NCI-H187 treated with DMSO at 0.1 percent for 48 hours (cell line): ENCODE measurements at places on chromosomes 3 and 15.
A peak's percentile ranks its signal among the peaks of the same experiment; 100 is the strongest.

DNA sequence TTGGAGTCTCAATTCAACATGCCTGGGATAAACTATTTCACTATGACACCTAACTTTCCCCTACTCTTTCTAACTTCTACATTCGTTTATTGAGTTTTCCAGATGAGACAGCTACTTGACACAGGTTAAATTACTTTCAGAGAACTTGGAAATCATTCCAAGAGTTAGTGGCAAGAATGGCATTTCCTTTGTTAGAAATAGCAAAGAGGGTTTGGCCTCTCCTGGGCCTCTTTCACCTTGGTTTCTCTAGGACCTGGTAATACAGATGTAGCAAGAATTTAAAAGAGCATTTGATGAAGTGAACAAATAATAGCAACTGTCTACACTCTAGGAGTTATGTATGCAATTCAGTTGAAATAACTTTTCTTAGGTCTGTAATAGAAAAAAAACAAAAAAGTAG is 748.9 kb downstream of the MECOM start:
- no peak for DNase-seq

- no peak for DNase-seq
Observed at GRCh38 chr3:192352142-192352541, 375.2 kb downstream of the FGF12 start.

DNA sequence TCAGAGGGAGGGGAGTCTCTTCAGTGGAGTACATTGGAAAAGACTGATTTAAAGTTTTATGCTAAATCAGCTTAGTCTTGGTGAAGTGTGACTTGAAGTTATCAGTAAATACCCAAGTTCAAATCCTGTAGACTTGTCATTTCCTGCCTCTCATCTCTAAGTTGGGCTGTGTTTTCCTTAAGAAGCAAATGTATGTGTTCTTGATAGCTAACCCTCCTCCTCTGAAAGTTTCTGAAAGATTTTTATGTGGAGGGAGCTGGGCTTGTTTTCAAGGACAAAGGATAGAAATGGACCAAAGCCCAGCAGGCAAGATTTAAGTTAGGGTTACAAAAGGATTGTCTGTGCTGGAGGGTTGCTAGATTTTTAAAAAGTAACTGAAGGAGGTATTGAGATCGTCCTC is 4.2 kb downstream of the MAPKBP1 start:
- DNase-seq = no peak

- no peak for DNase-seq
Observed at GRCh38 chr3:154753101-154753500, 323.1 kb upstream of the GPR149 start.

DNA sequence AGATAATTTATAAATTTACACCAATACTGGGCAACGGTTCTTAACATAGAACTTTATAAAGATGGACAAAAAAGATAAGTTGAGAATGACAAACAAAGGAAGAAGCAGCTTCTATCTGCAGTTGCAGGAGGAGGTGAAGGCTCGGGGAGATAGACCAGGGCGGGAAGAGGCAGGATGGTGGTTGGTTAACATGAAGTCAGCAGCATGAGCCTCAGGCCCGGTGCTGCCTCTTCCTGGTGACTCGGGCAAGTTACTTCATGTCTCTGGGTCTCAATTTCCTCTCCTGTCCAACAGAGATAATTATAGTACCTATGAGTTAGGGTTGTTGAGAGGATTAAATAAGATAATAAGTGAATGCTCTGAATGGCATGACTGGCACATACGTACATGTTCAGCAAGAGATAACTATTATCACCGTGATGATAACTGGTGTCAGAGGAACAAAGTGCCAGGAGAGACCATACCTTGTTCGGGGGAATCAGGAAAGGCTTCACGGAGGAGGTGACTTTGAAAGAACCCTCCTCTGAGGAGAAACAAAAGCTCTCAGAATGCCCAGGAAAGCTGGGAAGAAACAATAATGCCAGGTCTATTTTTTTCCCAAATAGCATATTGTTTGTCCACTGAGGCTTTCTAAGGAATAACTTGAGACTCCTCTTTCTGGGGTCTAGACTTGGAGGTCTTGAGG is 4.4 kb downstream of the PAK6 start:
- DNase-seq = no peak

- DNase-seq = no peak
Observed at GRCh38 chr3:126897943-126898342, 85.0 kb upstream of the PLXNA1 start.

- DNase-seq = no peak
Observed at GRCh38 chr3:47613722-47614121, 35.1 kb upstream of the CSPG5 start.

DNA sequence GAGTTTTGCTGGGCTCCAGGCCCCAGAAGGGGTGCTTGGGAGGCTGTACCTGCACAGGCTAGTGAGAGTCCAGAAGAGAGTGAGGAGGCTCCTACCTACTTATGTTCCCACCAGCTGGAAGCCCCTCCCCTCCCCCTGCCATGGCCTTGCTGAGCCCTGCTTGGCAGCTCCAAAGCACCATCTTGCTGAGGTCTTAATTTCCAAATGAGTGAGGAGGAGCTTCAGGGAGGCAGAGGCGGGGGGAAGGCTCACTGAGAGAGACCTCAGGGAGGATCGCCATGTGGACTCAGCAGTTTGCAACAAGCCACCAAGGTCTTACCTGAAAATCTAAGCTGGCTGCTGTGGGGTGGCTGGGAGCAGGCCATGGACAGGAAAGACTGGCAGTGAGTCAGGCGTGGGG is 8.7 kb upstream of the CACNA2D2 start:
- DNase-seq = no peak

DNA sequence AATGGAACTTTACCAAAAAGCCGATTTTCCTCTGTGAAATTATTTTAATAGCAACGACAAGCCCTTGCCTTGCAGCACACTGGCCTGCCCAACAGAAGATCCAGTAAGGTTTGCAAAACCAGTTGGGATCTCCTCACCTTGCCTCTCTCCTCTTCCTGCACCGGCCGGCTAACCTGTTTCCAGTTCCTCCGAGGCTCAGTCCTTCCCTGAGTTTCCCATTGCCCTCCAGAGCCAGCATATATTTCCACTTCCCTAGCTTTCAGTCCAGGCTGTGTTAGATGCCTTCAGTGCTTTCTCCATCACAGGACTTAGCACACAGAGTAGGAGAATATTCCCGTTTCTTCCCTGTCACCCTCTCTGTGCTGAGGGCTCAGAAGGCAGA is 60.3 kb downstream of the NOX5 start:
- no peak for DNase-seq

DNA sequence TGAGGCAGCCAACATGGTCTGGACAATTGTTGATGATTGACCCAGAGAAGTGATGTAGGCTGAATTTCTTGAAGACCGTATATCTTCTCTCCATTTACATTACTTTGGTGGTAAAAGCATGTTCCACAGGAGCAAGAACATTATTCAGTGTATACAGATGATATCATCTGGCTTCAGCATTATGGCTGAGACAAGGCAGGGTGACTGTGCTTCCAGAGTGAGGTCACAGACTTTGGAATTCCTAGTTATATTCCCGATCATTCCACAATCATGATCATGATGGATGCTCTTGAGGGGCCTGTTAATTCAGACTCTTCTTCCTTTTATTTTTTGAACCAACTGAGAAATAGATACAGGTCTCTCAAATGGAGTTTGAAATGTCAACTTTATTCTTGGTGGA is 19.0 kb downstream of the PLS1 start:
- no peak for DNase-seq

- DNase-seq = no peak
Observed at GRCh38 chr3:62497156-62497555, 123.8 kb upstream of the FEZF2 start.

GRCh38 chr3:30596152-30596551 is 10.2 kb upstream of the TGFBR2 start:
- DNase-seq = no peak

DNA sequence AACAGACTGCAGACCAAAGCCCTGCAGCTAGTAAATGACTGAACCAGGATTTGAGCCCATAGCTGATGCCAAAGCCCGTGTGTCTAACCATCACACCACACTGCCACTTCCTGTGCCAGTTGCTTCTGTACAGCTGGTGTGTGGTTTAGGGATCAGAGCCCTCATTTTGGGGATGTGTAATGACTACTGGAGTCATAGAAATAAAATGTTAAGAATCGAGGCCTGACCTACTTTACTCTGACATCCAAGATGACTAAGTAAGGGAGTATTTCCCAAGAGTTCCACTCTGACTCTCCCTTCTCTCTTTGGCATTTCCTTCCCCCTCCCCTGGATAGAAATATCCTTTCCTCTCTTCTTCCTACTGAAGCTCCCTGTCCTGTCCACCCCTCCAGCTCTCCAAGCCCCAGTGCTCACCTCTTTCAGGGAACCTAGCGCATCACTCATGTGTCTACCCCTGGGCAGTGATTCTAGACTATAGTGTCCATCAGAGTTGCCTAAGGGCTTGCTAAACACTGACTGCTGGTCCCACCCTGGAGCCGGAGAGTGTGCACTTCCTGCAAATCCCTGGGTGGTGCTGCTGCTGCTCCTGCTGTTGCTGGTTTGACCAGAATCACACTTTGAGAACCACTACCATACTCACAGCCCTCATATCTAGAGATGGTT is 53.8 kb downstream of the MGLL start:
- DNase-seq = no peak

DNA sequence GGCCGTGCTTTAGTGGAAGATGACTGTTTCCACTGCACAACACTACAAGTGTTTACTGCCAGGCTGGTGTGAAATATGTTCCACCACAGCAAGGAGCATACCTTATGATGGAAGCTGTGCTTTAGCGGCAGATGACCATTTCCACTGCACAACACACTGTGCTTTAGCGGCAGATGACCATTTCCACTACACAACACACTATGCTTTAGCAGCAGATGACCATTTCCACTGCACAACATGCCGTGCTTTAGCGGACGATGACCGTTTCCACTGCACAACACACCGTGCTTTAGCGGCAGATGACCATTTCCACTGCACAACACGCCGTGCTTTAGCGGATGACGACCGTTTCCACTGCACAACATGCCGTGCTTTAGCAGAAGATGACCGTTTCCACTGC is 2.8 kb downstream of the ZNF717 start:
- no peak for DNase-seq

- no peak for DNase-seq
Observed at GRCh38 chr3:110181226-110181625, 843.9 kb upstream of the DPPA4 start.

DNA sequence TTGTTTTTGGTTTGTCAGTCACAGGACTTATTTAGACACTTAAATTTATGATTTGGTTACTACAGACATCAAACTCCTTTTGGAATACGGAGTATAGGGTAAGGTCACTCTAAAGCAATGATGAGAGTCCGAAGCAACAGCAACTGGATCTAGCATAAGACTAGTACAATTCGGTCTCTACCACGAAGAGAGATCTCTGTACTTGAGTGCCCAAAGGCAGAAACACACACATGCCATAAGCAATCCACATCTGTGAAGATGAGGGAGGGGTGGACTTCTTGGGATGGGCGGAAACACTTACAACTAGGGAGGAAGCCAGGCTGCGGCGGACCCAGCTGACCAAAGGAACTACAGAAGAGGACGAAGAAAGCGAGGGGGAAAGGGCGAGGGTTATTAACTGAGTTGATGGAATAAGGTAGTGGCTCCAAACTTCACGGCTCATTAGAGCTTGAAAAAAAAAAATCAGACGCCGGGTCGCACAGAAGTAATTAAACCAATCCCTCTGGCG is 595 bp downstream of the DPH6 start:
- DNase-seq = no peak

- no peak for DNase-seq
Observed at GRCh38 chr3:51156147-51156546, 228.9 kb upstream of the MANF start.

GRCh38 chr15:73866881-73867410 is 6.4 kb upstream of the TBC1D21 start:
- DNase-seq = no peak

DNA sequence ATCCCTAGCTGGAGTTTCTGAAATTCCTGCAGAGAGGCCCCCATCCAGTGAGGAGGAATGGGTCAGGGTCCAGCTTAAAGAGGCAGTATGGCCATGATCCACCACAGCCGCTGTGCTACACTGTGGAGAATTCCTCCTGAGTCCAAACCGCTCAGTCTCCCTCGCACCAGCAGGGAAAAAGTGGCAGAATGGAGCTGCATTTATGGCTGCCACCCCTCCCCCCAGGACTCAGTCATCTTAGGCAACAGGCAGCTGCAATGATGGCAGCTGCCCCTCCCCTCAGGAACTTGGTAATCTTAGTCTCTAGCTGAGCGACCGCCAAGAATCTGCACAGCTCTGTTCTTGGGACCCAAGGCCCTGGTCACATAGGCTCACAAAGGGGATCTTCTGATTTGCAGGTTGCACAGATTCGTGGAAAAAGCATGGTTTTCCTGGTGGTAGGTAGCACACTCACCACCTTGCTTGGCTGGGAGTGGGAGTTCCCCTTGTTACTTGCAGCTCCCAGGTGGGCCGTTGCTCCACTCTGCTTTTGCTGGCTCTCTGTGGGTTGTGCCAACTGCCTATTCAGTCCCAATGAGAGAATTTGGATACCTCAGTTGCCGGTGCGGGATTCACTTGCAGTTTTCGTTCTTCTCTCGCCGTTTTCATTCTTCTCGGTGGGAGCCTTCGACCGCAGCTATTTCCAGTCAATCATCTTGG is 204.1 kb downstream of the STXBP5L start:
- no peak for DNase-seq

- no peak for DNase-seq
Observed at GRCh38 chr15:38130740-38131498, 121.7 kb upstream of the SPRED1 start.

DNA sequence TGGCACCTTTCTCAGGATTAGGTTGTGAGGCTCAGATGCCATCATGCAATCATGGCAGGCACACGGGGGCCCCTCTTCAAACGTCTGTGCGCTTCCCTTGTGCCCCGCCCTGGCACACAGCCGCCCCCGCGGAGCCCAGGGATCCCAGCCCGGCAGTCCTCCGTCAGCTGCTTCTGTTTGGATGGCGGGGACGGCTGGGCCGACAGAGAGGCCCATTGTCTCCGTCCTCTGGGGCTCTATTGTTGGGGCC is 849 bp upstream of the HDAC11 start:
- no peak for DNase-seq

DNA sequence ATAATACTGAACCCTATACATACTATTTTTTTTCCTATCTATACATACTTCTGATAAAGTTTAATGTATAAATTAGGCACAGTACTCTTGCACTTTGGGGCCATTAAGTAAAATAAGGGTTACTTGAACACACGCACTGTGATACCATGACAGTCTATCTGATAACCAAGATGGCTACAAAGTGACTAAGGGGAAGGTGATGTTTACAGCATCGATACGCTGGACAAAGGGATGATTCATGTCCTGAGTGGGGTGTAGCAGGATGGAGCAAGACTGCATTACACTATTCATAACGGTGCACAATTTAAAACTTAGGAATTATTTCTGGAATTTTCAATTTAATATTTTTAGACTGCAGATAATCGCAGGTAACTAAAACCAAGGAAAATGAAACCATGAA is 30.0 kb upstream of the SLC2A2 start:
- no peak for DNase-seq

GRCh38 chr3:24963762-24964625 is 464.1 kb upstream of the RARB start:
- DNase-seq = peak; percentile 7

GRCh38 chr15:52093539-52094510 is 18.8 kb downstream of the BCL2L10 start:
- DNase-seq = no peak

GRCh38 chr3:41357271-41357670 is 158.0 kb downstream of the CTNNB1 start:
- DNase-seq = no peak
